ENCODE measurements at places on chromosomes 2 and 18.

GRCh38 chr18:36297417-36298125, at the start of gene FHOD3:
FHOD3 (plus strand) TSS chr18:36297713; CDS start chr18:36297836, 123 bp downstream.
- peak; percentile 73 for DNase-seq

GRCh38 chr2:29769847-29770246, 151.5 kb downstream of the ALK start:
- DNase-seq, result no peak

- peak; percentile 23 for DNase-seq
Measured at GRCh38 chr2:70686577-70687460, 81.2 kb downstream of the ADD2 start.

- DNase-seq, result no peak
Measured at GRCh38 chr18:77107292-77107691, 25.3 kb downstream of the MBP start.

DNA sequence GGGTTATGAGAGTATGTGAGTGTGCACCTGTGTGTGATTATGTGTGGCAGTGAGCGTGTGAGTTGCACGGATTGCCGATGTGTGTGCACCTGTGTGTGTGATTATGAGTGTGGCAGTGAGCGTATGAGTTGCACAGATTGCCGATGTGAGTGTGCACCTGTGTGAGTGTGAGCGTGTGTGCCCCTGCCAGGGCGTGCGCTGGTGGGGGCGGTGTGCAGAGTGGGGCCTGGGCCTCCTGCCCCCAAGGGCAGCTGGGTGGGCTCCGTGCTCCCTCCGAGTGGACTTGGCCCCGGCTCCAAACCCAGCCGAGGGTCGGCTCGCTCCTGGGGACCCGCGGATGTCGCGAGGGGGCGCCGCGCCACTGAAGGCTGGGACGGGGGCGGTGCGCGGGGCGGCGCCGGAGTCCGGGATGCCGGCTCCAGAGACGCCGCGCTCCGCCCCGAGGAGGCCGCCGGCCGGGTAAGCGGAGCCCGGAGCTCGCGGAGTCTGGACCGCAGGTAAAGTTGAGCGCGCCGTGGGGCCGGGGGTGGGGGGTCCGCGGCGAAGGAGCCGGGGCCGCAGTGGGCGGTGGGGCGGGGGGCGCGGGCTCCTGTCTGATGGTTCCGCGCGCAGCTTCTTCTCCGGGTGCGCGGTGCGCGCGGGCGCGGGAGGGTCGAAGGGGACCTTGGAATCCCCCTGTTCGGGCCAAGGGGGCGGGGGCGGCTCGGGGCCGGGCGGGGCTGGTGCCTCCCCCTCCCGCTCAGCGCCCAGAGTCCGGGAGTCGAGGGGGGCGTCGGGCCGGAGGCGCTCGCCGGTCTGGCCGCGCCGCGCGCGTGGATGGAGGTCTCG, at the start of gene KCNG2:
Gene KCNG2, plus strand, starts transcription at position 421 of the 828 bp plus-strand sequence. CDS start 65,730 bp downstream, outside the sequence.
- peak; percentile 70 for DNase-seq

GRCh38 chr2:238127165-238128060, 11.1 kb upstream of the KLHL30 start:
- DNase-seq, result no peak

- DNase-seq, result no peak
Measured at GRCh38 chr18:7236933-7237332, 6.0 kb downstream of the LRRC30 start.

DNA sequence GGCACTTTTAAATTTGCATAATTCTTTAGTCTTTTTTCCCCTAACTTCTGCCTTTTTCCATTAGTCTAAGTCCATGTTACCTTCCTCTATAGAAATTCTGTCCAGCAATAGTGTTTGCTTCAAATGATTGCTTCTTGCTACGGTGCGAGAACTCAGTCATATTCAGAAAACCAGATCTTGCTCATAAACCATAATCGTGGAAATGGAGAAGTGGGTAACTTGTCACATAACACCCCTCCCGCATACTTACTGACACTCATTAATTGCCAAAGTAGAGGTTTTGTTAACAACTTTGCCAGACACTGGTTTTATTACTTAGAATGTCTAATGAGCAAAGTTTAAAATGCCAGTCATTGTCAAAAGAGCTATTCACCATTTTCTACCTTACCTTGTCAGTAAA, 94.3 kb upstream of the TWSG1 start:
- DNase-seq, result no peak

- no peak for DNase-seq
Measured at GRCh38 chr2:117774716-117775115, 39.8 kb upstream of the DDX18 start.

- no peak for DNase-seq
Measured at GRCh38 chr2:9690252-9690651, 59.5 kb upstream of the YWHAQ start.

DNA sequence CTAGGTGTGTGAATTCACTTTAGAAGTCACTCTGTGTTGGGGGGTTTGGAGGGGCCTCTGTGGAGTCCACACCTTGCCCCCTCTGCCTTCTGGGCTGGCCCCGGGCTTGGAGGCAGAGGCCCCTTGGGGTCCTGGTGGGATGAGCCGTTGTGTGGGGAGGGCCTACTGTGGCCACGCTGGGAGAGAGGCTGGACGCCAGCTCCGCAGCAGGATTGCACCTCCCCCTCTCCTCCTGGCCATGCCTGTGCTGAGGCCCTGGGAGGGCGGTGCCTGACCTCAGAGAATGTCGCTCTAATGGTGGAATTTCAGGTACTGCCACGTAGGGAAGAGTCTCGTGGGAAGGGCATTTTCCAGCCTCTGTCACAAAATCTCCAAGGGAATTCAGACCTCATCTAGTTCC, 237.0 kb downstream of the ATAD2B start:
- no peak for DNase-seq

GRCh38 chr2:215619989-215620388, 184.1 kb upstream of the FN1 start:
- no peak for DNase-seq

- DNase-seq, result no peak
Measured at GRCh38 chr2:205386109-205386508, 296.2 kb upstream of the NRP2 start.

DNA sequence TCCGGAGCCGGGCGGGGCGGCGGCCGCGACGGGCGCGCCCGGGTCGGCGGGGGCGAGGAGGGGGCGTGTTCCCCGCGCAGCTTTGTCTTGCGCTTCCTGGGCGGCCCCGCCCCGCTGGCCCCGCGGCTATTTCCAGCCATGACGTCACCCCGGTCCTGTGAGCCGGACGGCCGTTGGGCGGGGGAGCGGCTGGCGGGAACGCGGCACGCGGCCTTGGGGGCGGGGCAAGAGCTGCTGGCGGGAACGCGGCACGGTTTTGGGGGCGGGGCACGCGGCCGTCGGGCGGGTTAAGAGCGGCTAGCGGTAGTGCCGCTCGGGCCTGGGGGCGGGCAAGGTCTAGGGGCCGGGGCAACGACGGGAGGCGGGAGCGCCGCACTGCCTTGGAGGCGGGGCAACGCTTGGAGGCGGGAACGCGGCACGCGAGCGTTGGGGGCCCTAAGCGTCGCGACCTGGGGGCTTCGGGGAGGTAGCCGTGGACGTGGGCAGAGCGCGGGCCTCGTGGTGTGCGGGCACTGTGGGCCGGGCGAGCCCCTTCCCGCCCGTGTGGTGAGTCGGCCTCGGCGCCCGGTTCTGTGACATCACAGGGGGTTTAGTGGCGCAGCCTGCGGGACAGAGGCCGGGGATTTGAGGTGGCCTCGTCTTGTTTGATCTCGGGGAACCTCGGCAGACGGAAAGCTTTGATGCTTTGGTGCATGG, 704 bp downstream of the KLF11 start:
- peak; percentile 91 for DNase-seq

- DNase-seq, result no peak
Measured at GRCh38 chr2:10750610-10751009, 29.2 kb downstream of the ATP6V1C2 start.

- no peak for DNase-seq
Measured at GRCh38 chr18:51514128-51514527, 316.6 kb upstream of the MEX3C start.

GRCh38 chr2:108926561-108927380, 62.2 kb downstream of the EDAR start:
- no peak for DNase-seq

DNA sequence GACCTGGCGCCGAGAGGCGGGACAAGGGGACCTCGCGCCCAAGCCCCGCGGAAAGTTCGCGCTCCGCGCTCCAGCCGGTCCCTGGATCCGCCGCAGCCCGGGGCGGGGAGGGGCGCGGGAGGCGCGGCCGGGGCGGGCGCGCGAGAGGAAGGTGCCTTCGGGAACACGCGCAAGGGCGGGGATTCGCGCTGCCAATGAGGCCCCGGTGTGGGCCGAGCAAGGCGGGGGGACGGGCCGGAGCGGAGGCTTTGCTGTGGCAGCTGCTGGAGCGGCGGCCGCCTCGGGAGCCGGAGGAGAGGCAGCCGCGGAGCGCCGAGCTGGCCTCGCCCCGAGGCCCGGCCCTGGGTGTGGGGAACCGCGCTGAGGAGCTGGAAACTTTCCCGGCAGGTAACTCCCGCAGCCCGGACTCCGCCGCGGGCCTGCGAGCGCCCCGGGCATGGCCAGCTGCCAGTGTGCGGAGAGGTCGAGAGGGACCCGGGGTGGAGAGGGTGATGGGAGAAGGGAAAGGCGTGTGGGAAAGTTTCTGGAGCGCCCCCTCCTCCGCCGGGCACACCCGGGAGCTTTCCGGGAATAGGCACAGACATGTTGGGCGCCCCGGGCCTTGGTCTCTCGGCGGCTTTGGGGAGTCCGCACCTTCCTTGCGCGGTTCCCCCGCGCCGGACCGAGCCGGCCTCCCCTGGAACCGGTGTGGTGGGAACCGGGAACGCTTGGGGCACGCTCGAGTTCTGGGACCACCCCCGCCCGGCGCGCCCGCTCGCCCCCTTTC, at the start of gene TANC1:
Gene TANC1, plus strand, starts transcription at position 245 of the 766 bp plus-strand sequence. CDS start 97,271 bp downstream, outside the sequence.
- DNase-seq, result peak; percentile 82

- peak; percentile 91 for DNase-seq
Measured at GRCh38 chr2:171723716-171724683, 36.7 kb downstream of the DYNC1I2 start.

DNA sequence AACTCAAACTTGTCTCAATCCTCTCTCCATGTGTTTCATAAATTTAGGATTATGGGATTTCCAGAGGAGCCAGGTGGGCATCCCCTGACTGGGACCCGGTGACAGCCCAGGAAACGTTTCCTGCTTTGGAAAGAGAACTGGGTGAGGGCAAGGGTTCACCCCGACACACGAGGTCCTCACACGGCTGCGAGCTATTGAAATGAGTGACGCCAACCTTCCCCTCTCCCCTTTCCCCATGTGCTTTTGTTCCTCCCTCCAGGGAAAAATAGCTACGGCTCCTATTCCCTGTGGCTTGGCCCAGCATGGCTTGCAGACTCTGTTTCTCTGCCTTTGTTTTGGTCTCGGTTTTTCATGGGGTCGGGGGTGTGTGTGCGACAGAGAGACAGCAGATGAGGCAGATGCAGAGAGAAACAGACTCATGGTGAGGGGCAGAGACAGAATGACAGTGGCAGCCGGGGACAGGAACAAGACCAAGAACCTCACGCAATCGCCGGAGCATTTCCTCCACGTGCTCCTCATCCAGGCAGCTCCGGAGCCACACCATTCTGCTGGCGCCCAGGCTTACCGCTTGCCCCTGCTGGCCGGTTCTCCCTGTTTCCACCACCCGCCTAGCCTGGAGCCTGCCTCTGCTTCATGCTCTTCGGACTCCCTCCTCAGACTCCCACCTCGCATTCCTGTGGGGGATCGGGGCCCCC, 238.5 kb downstream of the DYSF start:
- DNase-seq, result no peak

DNA sequence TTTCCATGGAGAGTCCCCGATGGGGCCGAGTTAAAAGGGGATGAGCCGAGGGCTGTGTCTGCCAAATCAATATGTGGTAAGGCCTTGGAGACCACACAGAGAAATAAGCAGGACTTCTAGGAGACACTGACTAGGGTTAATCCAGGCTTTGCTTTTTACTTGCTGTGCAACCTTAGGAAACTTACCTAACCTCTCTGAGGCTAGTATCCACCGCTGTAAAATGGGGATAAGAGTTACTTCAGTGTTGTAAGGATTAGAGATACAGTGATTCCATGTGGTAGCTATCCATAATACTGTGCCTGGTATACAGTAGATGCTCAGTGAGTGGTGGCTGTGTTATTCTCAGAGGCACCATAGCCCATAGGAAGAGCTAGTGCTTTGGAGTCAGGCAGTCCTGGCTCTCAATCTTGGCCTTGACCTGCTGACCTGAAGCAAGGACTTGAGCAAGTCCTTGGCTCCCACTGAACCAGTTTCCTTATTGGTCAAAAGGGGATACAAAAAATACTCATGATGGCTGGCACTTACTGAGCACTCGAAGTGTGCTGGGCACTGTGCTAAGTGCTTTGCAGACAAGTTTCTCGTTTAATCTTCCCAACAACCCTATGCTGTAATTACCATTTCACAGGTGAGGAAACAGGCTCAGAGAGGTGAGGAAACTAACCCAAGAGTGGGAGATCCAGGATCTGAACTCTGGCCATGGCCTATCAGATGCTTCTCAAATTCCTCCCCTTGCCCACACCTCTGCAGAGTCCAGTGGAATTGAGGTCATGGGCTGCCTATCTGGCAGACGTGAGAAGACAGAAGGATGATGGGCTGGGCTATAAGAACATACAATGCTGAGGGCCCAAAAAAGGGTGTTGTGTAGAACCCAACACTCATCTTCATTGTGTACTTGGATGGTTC, 12.0 kb upstream of the DES start:
- DNase-seq, result no peak

- no peak for DNase-seq
Measured at GRCh38 chr2:200454927-200455801, 54.7 kb downstream of the KCTD18 start.

- DNase-seq, result no peak
Measured at GRCh38 chr18:22082408-22082807, 87.0 kb upstream of the GATA6 start.

DNA sequence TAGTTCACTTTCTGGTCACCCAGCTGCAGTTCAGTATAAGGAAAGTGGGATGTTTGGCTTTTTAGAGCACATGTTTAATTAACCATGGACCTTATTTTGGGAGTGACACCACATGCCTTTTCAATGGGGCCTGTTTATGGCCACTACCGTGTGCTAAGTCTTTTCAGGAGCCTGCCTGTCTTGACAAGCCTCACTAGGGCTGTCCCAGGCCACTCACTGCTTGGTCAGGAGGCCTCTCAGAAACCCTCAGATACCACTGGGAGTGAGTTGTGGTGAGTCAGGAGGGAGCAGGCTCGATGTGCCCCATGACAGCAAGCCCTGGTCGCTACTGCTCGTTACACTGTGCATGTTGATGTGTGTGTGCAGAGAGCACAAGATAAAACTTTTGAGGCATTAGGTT, 123.0 kb downstream of the MAP4K4 start:
- no peak for DNase-seq

GRCh38 chr2:118613737-118614136, 233.7 kb downstream of the EN1 start:
- DNase-seq, result no peak
